ENCODE measurements at places on chromosomes 7 and 10.

- no peak for DNase-seq
These were observed 10.4 kb downstream of the NUB1 start for GRCh38 chr7:151351967-151352366.

- DNase-seq = no peak
These were observed 171.7 kb downstream of the CSTF2T start for GRCh38 chr10:51527522-51528219.

- DNase-seq = no peak
These were observed 83.9 kb downstream of the CXCL12 start for GRCh38 chr10:44300666-44301649.

- no peak for DNase-seq
These were observed 56.6 kb downstream of the PARD3 start for GRCh38 chr10:34758447-34758996.

- peak; percentile 91 for DNase-seq
These were observed 81.7 kb downstream of the RNF216 start for GRCh38 chr7:5699467-5700384.

DNA sequence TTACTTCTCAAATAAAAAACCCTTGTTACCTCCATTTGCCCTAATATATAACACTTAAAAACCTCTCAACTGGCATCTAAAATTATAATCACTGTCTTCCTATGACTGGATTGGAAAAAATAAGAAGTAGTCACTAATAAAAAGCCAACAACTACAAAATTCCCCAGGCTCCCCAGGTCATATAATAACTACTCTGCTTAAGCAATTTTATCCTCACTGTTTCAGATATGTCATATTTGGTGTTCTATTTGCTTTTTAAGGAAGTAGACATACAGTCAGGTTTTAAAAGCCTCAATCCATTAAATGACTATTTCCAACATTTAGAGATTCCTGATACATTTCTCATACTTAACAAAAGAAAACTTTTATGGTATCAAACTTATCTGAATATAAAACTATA lies 2.4 kb downstream of the H2AZ2 start:
- DNase-seq = no peak

- no peak for DNase-seq
These were observed 12.1 kb upstream of the CSTF2T start for GRCh38 chr10:51711519-51711891.

DNA sequence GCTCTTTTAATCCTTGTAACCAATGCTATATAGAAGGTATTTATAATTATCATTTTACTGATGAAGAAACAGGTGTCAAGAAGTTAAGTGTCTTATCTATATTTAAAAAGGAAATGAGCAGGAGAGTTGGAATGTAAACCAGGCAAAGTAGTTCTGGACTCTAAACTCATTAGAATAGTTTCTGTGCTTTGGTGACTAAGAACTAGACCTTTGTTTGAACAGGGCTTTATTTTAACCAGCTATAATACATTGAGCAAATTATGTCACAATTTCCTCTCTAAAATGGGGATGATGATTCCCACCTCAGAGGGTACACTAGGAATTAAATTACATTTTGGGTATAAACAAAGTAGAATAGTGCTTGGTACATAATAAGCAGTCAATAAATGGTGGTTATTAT lies 236.0 kb downstream of the MAGI2 start:
- no peak for DNase-seq

GRCh38 chr7:133961724-133962123 lies 165.4 kb upstream of the LRGUK start:
- DNase-seq = no peak

DNA sequence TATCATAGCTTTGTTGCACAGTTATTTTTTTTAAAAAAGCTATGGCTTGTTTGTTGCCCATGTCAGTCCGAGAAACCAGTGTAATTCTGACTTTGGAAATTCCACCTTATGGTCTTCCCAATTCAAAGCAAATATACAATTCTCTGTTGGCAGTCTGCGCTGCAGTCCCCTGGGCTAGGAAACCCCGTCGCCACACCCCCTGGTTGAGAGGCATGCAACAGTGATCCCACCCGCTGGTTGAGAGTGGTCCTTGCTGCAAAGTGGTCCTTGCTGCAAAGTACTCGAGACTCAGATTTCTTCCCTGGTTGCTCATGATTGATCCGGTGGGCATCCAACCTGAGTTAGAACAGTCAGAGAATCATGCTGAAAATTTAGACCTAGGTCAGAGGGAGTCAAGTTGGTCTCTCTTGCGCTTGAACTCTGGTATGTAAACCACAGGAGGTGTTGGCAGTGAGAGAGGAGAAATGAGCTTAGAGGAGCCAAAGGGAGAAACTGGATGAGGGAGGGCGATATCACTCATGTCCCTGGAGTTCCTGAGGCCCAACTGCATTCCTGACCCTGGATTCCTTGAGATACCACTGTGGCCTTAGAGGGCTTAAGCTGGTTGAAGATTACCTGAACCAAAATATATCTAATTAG lies 45.0 kb upstream of the STK17A start:
- no peak for DNase-seq

GRCh38 chr7:100166317-100166940 lies 2.0 kb downstream of the GAL3ST4 start:
- DNase-seq = no peak

GRCh38 chr7:3560495-3560894 lies 259.4 kb downstream of the SDK1 start:
- no peak for DNase-seq

DNA sequence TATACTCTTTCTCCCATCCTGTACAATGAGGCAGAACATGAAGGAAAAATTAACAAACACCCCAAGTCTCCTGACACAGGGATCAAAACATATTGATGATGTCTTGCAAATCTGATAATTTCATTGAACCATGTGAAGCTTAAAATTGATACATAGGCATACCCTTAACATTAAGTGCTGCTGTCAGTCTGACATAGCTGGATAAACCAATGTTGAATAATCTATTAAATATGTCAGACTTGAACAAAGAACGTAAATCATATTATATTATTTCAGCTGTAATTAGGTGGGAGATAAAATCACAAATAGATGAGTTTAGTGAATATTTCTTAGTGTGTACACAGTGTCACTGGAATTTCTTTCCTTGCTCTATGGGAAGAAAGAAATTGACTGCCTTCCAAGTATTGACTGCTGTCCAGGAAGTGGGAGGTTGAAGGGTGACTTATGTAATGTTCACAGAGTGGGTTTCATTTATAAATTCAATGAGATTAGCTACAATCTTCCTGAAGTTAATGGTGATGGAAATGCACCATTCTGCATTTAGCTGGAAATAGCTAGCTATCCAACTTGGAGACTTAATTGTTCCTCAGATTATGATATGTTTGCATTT lies 170.8 kb downstream of the AUTS2 start:
- DNase-seq = no peak

DNA sequence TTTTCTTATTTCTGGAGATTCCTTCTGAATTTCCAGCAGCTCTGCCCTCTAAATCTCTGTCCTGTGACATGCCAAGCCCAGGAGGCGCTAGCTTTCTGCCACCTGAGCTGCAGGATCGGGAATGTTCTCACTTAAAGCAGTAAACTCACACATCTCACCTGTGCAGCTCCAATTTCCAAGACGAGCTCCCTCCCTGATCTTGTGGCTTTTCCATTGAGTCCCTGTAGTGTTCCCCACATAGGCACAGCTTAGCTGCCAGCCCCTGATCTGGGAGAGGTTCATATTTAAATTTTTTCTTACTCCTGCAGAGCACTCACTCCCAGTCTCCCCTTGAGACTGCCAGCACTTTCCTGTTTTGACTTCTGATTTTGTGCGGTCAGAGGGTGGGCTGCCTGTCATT lies 479.3 kb downstream of the GLRX3 start:
- no peak for DNase-seq

GRCh38 chr10:62587011-62587410 lies 212.8 kb downstream of the ZNF365 start:
- DNase-seq = no peak

- DNase-seq = no peak
These were observed 105.7 kb downstream of the HOXA1 start for GRCh38 chr7:26989897-26990670.

DNA sequence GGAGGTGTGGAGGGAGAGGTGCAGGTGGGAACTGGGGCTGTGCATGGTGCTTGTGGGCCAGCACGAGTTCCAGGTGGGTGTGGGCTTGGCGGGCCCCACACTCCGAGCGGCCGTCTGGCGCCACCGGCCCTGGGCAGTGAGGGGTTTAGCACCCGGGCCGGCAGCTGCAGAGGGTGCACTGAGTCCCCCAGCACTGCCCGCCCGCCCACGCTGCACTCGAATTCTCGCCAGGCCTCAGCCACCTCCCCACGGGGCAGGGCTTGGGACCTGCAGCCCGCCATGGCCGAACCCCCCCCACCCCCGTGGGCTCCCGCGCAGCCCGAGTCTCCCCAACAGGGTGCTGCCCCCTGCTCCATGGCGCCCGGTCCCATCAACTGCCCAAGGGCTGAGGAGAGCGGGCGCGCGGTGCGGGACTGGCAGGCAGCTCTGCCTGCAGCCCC lies 810.2 kb downstream of the PCDH15 start:
- DNase-seq = no peak

DNA sequence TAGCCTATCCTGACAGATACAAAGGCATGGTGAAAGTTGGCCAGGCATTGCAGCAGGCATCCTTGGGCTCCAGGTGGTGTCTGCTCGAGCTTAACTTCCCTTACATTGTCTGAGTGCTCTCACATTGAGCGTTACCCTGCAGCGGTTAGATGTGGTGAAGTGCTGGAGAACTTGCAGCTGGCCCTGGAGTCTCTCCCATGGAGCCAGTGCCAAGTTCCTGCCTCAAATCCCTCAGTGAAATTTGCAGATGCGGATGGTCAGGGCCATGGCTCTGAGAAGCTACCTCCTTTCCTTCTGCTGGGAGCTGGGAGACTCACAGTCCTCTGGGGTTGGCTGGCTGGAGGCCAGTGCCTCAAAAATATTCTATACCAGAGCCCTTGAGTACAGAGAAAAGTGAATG lies 3.3 kb upstream of the ZNF746 start:
- no peak for DNase-seq

GRCh38 chr7:1255817-1256340 lies 23.2 kb downstream of the UNCX start:
- no peak for DNase-seq

- DNase-seq = no peak
These were observed 2.3 kb downstream of the PRXL2A start for GRCh38 chr10:80410578-80411145.

DNA sequence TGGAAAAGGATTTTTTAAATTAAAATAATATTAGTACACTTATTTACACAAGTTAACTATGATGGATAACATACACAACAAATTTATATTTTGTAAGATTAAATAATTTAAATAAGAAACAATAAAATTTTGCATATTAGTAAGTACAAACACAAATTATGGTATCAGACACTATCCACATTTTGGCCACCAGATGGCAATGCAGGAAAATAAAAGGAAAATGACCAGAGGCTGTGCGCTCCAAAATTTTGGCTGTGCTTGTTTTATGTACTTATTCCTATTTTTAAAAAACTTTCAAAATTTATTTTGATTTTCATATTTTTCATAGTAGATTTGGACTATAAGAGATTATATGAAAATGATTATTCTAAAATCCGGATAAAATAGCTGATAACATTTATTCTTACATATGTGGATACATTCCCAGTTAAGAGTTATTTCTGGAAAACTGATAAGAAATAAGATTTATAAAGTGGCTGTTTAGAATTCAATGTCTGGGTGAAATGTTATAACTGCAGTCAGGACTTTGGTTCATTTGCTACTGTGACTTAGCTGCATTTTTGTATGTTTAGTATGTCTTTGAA lies 274.7 kb upstream of the HGF start:
- DNase-seq = peak; percentile 42

DNA sequence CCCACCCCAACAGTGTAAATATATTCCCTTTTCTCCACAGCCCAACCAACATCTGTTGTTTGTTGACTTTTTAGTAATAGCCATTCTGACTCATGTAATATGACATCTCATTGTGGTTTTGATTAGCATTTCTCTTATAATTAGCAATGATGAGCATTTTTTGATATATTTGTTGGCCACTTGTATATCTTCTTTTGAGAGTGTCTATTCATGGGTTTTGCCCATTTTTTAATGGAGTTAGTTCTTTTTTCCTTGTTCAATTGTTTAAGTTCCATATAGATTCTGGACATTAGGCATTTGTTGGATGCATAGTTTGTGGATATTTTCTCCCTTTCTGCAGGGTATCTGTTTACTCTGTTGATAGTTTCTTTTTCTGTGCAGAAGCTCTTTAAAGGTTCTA lies 340.1 kb downstream of the NXPH1 start:
- DNase-seq = no peak

DNA sequence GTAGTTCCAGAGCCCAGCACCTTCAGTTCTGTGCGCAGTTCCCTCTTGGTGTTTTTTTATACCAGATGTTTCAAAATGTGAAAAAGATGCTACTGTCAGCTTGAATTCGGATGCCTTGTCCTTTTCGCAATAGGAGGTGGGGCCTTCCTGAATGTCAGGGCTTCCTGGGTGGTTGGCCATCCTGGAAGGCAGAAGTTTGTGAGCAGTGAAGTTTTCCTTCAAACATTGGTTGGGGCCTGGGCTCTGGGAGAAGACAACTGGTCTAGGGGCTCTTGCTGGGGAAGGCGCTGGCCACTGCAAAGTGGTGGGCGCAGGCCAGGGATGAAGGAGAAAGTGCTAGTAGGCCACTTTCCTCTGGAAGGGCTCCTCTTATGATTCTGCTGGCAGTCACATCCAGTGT lies 56.8 kb upstream of the JAZF1 start:
- DNase-seq = no peak

- no peak for DNase-seq
These were observed 51.5 kb downstream of the CCDC71L start for GRCh38 chr7:106609416-106609815.

DNA sequence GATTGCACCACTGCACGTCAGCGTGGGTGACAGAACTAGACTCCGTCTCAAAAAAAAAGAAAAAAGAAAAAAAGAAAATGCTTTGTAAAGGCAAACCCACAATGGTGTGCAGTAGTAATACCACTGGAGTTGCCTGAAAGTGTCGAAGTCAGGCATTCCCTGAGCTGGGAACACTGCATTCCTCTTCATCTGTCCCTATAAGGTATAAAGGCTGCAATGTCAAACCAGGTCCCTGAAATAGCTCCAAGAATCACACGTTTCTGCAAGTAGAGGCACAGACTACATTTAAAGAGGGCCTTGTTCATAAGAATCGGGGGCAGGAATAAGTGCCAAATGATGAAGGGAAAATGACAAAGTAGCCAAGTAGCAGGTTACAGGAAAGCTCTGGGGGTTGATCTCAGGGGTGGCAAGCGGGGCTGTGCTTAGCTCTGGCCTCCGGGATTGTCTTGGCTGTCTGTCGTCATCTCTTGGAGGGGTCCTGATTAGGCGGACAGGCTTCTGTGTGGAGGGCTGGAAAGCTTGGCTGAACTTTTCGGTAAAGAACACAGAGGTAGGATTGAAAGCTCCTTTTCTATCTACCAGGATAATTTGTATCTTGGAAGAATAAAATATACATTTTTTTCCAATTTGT lies 109.1 kb downstream of the PFKFB3 start:
- no peak for DNase-seq

- no peak for DNase-seq
These were observed 46.4 kb downstream of the CREB5 start for GRCh38 chr7:28458732-28459131.
